ENCODE measurements at places on chromosomes 7 and 10.

- DNase-seq, result no peak
Observed at GRCh38 chr10:82887488-82887887, 1012.5 kb downstream of the NRG3 start.

GRCh38 chr7:39927018-39927417 lies 23.0 kb upstream of the CDK13 start:
- no peak for DNase-seq

DNA sequence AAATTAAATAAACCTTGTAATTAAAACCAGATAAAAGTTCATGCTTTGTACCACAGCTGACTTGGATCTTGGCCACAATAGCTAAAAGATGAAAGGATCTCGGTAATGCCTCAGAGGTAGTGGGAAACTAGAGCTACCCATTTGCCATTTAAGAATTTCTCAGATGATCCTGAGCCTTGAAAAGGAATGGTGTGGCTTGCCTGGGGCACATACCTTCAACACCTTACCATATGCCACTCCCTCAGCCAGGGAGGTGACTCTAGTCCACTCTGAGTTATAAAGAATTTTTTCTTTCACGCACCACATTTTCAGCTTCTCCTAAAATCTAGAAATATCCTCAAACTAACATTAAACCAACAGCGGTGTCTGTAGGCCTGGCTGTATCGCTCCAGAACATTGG lies 516.3 kb upstream of the TEX47 start:
- DNase-seq, result no peak

DNA sequence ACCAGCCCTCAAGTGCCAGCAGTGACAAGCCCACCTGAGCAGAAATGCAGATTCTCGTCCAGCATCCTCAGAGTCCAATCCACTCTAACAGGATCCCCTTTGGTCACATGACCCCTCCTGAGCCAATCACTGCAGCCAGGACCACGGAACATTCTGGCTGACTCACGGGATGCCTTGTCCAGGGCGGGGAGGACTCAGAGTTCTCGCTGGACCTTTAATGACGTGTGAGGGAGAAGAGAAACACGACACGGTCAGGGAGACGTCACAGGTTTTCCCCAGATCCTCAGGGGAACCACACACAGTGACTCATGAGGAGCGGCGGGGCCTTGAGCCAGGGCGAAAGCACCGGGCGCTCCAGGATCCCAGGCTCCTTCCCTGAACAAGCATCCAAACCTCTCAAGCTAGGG lies 155.7 kb downstream of the PTPRN2 start:
- DNase-seq, result peak; percentile 72

DNA sequence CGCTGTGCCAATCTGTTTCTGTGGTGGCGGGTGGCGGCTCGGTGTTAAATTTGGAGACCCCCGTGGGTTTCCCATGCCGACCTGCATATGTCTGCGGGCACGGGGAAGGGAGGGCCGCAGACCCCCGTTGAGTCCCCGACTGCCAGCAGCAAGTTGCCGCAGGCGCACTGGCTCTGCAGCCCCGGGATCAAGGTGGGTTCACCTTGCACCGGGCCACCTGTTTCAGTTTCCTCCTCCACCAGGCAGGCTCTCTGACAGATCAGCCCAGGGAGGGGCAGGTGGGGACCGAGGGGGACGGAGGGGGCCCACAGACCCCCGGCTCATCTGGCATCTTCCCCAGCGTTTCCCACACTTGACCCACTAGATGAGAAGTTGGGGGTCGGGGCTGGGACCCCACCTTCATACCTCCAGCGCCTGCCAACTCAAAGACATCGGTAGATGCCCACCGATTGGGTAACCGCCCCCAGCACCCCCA lies 95.9 kb downstream of the CUX1 start:
- no peak for DNase-seq

DNA sequence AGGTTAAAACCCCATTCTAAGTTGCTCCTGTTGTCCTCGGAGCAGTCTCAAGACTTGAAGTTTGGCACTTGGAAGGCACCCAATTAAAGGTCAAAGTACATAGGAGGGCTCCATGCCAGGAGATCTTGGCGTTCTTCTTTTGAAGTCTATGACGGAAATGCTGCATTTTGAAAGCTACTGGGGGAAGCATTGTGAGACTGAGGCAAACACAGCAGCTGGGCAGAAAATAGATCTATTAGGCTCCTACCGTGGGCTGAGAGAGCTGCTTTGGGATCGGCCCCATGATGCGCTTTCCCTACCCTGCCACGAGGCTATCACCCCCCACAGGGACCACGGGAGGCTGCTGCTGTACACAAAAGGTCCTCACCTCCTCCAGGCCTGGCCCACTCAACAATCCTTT lies 20.0 kb downstream of the KIAA1549 start:
- no peak for DNase-seq

DNA sequence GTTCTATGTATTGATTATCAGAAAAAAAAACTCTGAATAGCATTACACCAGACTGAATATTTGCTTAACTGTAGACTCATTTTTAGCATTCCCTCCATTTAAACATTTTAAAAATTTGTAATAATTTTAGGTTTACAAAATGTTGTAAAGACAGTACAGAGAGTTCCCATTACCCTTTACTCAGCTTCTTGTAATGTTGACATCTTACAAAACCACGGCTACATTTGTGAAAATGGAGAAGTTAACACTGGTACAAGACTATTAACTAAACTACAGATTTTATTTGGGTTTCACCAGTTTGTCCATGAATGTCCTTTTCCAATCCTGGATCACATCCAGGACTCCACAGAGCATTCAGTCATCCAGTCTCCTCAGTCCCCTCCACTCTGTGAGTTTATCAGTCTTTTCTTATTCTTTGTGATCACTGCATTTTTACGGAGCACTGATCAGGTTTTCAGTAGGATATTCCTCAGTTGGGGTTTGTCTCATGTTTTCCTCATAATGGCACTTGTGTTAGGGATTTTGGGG lies 130.0 kb upstream of the EEPD1 start:
- DNase-seq, result no peak

DNA sequence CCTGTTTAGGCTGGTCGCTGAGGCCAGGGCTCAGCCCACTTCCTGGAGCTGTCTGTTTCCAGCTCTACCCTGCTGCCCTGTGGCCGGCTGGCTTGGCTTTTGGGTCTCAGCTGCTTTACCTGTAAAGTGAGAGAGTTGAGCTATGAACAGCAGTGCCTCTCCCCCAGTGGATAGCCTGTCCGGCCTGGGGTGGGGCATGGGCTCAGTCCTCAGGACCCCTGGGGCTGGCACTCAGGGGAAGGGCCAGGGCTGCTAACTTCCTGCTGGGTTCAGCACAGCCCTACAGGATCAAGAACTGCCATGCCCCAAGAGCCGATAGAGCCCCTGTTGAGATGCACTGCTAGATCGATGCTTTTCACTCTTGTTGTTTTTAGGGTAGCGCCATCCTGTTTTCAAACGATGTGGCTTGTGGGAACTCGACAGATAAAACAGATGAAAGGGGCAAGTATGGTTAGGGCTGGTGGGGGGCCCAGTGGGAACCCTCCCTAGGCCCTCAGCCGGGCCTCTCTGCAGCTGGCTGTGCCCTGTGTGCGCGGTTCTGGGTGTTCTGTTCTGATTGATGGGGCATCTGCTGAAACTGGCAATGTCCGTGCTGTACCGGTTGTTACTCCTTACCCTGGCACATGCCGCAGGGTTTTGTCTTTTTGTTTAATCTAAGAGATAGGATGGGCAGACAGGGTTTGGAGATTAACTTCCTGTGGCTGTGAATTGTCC lies 10.0 kb upstream of the SFRP5 start:
- DNase-seq, result no peak

GRCh38 chr10:117217196-117217761 lies 20.0 kb downstream of the KCNK18 start:
- no peak for DNase-seq

DNA sequence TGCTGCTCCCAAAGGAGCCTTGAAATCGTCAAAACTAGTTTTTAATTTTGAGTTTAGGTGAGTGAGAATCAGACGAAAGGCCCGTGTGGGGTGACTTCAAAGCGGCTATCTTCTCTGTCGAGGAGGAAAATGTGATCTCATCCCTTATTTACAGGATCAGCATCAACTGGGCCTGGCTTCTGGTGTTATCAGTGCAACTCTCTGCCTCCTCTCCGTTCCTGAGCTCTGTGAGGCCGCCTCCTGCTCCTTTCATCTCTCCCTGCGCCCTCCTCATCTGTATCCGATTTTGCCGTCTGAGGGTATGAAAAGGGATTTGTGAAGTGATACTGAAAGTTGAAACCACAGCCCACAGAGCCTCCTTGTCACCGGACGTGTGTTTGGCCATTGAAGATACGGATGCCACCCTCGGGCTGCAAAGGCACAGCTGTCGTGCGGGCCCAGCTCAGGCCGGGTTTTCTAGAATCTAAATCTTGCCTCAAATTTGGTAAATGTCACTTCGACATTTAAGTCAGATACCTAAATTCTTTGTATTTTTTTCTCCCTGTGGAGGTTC lies 408.7 kb upstream of the ADARB2 start:
- DNase-seq, result no peak

DNA sequence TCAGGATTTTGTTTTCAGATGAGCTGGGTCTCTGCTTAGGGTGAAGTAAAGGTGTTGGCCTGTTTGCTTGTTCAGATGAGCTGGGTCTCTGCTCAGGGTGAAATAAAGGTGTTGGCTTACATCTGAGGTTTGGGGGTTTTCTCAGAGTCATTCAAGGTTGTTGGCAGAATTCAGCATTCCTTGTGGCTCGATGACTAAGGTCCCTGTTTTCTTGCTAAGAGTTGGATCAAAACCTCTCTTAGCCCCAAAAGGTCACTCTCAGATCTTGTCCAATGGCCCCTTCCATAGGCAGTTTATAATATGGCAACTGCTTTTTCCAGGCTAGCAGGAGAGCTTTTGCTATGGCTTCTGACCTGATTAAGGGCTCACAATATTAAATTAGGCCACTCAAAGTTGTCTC lies 106.6 kb downstream of the ADAM22 start:
- DNase-seq, result no peak

GRCh38 chr10:1205450-1206030 lies 149.4 kb downstream of the WDR37 start:
- DNase-seq, result no peak

DNA sequence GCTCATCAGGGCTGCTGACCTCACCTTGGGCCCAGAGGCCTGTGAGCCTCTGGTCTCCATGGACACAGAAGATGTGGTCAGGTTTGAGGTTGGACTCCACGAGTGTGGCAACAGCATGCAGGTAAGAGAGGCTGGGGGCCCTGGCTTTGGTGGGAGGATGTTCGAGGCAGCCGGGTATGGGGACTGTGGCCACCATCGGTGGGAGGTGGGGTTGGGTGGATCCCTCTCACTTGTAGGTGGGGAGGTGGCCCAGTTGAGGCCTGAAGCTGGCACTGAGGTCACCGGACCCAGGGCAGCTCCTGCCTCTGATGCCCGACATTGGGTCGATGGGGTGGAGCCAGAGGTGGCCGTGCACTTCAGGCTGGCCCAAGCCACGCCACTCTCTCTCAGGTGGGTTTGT lies 406 bp downstream of the ZP3 start:
- no peak for DNase-seq

GRCh38 chr7:98357751-98358161 lies 43.1 kb downstream of the BAIAP2L1 start:
- DNase-seq, result no peak

- DNase-seq, result no peak
Observed at GRCh38 chr10:110388687-110389052, 84.0 kb upstream of the SMNDC1 start.

GRCh38 chr10:87590705-87591588 lies 68.7 kb upstream of the PAPSS2 start:
- no peak for DNase-seq

GRCh38 chr7:44375236-44375699 lies 49.9 kb upstream of the CAMK2B start:
- DNase-seq, result no peak

Data from right atrium auricular region (tissue), 2 donors.